Fibroblast of skin of right biceps (primary cell): ENCODE measurements at places on chromosomes 16 and 17.

- DNase-seq = peak; percentile 85
Measured at GRCh38 chr16:75029854-75030253, 31.0 kb downstream of the ZNRF1 start.

- DNase-seq = peak; percentile 79
Measured at GRCh38 chr17:7237761-7238419, 1.4 kb downstream of the PHF23 start.

- no peak for DNase-seq
Measured at GRCh38 chr17:17491546-17491988, 4.6 kb downstream of the RASD1 start.

DNA sequence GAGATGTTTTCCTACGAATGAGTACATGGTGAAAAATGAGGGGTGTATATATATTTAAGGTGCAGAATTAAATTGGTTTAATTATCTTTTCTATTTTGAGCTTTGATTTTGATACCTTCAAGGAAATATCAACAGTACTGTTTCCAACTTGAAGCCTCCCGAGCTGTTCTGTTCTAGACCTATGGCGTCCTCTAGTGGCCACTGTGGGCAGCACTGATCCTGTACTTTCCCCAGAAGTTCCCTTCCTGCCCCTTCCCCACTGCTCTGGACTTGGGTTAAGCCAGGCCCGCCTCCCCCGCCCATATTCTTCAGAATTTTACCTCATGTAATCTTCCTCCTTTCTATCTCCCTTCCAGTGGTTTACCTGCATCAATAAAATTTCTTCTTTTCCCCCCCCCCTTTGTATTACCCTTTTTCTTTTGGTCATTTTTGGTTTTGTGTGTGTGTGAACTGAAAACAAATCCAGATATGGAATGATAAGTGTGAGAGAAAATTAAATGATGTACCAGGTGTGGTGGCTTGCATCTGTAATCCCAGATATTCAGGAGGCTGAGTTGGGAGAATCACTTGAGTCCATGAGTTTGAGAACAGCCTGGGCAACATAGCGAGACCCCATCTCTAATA, 1643.5 kb downstream of the TP53TG3F start:
- DNase-seq = no peak

DNA sequence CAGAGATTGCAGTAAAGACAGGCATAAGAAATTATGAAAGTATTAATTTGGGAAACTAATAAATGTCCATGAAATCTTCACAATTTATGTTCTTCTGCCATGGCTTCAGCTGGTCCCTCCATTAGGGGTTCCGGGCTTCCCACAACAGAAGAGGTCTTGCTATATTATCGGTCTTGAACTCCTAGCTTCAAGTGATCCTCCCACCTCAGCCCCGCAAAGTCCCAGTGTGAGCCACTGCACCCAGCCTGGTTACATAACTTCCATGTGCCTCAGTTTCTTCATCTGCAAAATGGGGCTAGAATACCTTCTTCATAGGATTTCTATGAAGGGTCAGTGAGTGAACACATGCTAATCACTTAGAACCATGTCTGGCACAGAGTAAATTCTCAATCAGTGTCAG, 13.5 kb upstream of the ITGAM start:
- DNase-seq = no peak

GRCh38 chr16:68128577-68129305, 43.6 kb downstream of the NFATC3 start:
- peak; percentile 48 for DNase-seq

DNA sequence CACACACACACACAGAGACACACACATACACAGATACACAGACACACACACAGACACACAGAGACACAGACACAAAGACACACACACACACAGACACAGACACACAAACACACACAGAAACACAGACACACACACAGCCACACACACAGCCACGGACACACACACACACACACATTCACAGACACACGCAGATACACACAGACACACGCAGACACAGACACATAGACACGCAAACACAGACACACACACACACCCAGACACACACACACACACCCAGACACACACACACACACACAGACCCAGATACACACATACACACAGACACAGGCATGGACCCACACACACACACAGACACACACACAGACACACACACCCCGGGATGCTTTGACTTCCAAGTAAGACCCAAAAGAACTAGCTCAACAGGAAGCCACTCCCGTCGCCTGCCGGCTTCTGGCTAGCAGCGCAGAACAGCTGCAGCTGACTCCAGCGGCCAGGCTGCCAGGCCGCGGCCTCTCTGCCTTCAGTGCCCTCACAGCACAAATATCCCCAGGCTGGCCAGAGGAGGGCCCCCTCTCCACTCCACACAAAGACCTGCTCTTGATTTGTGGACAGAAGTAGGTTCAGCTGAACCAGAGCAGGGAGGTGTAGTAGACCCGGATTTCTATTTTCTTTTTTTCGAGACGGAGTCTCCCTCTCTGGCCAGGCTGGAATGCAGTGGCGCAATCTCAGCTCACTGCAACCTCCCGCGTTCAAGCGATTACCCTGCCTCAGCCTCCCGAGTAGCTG, 6.0 kb upstream of the CHRNE start:
- DNase-seq = peak; percentile 85

DNA sequence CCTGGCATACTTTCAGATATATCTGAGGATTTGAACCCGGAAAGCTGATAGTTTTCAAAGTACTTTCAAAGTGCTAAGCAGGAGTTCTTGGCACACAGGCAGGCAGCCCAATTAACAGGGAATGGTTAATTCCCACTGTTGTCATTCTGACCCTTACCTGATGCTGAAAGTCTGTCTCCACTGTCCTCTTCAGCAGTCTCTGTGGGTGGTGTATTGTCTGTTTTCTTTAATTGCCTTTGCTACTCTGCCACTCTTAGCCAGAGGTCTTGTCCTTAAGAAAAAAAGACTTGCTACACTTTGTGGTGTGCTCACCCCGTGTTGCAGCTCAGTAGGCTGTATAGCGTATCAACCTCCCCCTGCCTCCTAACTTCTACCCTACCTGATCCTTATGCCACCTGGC, 63.2 kb upstream of the SLC12A3 start:
- no peak for DNase-seq

GRCh38 chr16:85363881-85364280, 249.2 kb upstream of the GSE1 start:
- DNase-seq = peak; percentile 95

DNA sequence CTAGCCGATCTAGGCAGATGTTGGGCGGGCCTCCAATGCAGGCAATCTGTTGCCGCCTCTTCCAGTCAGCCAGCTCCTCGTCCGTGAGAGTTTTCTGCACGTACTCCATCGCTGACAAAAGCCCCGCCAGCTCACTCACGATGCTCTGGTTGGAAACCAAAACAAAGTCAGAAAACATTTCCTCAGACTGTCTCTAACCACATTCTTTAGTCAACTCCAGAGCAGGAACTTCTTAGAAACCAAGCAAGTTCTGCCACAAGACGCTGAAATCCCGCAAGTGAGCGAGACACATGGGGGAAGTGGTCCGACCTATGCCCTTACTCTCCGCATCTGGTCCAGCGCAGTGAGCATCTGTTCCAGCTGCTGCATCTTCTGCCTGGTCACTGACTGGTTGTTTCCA, 49.1 kb downstream of the STAT5A start:
- DNase-seq = peak; percentile 80

DNA sequence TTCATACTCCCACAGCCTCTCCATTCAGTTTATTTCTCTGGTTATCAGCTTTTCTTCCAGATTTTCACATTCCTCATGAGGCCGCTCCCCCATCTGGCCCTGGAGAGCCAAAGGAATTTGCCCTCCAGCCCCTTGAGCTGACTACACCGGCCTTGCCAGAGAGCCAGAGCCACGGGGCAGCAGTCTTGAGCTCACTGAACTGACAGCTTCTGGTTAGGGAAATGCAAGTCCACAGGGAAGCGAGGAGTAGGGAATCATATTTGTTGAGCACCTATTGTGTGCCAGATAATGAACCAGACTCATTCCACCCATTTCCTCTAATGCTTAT, 102.4 kb downstream of the ABCC12 start:
- peak; percentile 20 for DNase-seq

GRCh38 chr16:53067675-53068074, 12.9 kb downstream of the CHD9 start:
- no peak for DNase-seq

DNA sequence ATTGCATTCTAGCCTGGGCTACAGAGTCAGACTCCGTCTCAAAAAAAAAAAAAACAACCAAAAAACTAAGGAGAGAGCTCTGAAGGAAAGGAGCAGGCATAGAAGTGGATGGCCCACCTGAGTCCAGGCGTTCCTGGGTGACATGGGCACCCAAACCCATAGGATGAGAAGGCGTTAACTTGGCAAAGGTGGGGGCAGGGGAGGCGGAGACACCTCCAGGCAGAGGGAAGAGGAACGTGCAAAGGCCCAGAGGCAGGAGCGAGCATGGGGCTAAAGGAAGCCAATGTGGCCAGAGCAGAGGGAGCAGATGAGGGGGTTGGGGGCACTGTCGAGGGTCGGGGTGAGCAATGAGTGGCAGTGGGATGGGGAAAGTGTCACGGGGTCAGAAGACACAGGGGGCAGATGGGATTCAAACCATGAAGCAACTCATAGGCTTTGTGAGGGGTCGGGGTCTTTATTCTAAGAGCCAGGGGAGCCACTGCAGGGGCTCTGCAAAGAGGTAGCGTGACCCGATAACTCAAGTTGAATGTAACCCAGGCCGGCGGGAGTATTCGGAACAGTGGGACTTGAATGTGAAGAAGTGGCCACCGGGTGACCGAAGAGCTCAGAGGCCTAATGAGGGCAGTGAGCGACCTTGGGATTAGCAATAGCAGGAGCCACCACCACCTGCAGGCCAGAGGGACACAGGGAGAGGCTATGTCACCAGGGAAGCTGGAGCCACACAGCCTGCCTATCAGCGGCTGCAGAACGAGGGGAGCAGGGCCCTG, 11.8 kb downstream of the TTYH2 start:
- DNase-seq = no peak

DNA sequence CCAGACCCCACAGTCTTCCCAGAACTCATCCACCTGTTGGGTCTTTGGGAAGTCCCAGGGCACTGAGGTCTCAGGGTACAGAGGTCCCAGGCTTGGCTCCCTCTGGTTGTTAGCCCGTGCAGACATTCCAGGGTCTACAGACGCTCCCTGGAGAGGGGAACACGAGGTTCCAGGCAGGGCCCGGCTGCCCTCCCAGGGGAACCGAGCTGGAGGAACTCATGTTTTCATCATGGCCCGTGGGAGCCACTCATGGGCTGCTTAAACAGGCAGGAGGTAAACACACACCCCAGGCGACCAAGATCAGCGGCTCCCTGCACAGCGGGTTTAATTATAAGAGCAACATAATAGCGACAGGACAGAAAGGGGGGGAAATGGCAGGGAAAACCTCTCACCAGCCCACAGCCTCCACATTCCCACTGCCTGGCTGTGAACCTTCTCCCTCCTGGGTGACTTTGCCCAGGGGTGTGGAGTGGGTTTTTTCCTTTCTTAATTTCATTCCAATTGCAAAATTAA, 36.5 kb downstream of the TRARG1 start:
- DNase-seq = no peak

DNA sequence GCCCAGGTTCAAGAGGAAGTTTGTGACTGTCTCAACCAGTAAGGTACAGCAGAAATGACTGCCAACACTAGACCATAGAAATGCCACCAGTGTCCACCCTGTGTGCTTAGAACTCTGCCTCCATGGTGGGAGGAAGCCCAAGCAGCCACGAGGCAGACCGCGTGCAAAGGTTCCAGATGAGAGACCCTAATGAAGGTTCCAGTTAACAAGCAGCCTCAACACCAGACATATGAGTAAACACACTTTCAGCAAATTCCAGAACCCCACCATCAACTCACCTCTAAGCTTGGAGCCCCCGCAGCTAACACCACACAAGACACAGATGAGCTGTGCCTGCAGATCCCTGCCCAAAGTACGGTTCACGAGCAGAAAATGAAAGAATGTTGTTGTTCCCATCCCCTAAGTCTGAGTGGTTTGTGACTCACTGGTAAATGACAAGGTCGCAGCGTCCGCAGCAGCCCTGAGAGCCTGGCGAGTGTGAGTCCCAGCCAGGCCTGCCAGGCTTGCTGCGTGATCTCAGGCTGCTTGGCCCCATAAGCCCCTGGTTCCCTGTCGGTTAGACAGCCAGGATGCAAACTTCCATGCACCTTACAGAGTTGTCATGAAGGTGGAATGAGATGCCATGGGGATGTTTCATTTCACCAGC, 193.7 kb downstream of the C16orf95 start:
- peak; percentile 28 for DNase-seq

GRCh38 chr17:18043491-18043890, 4.3 kb downstream of the GID4 start:
- peak; percentile 22 for DNase-seq

DNA sequence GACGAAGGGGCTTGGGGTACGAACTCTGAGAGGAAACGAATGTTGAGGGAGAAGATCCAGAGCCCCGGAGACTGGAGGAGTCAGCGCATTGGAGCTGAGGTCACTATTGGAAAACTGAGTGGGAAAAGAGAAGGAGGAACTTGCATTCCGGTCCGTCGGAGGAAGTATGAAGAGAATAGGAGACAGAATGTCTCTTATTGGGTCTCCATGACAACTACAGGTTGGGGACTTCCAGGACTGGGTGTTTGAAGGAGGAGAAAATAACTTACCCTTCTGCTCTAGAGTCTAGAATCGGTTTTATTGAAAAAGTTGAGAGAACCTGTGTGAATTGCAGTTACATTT, 537 bp downstream of the GOSR1 start:
- peak; percentile 12 for DNase-seq

GRCh38 chr16:8849411-8850011, 19.3 kb downstream of the CARHSP1 start:
- DNase-seq = no peak

DNA sequence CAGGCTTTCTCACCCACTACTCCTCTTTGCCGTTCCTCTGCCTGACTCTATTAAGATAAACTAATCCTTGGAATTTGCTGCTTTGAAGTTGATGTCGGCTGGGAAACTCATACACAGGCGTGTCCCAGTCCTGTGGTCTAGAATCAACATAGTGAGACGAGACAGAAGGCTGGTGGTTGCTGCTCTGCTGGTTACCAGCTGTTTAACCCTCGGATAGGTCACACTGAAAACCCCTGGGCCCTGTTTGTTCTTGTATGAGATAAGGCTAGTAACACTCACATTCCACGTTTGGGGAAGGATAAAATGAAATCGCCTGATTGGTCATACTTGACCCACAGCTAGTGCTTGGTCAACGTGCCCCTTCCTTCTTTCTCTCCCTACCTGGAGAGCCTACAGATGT, 517.0 kb downstream of the CDH13 start:
- peak; percentile 51 for DNase-seq
